ENCODE measurements at places on chromosomes 4 and X.

DNA sequence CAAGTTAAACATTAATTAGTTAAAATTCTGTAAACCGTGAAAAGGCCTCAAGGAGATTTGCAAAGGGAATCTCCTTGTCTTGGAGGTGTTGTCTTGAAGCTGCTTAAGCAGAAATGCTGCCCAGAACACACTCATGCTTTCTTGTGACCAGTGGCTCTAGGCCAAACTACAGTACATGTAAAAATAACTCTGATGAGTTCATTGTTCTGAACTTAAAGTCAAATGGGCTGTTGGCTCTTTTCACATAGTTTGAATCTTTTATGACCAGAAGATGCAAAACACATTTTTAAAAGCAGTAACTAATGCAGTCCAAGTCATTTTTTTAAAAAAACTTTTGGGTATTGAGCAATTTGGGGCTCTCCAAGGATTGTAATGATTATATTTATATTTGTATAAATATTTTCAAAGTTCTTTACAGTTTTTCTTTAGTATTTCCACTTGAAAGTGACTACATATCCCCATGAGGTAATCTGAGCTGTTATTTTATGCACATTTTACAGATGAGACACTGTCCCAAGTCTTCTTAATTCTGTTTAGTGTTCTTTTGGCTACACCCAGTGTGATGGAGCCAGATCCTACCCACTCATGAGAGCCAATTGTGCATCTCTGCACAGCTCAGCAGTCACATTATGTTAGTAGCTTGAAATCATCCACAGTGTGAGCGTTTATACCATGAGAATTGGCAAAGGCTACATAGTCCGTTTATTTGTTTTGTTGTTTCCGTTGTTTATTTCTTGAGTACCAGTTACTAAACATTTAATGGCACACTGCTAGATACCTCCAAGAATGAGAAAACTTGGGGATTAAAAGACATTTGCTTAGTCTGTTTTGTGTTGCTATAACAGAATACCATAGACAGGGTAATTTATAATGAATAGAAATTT lies 112.8 kb upstream of the ATXN3L start:
- DNase-seq, result no peak

DNA sequence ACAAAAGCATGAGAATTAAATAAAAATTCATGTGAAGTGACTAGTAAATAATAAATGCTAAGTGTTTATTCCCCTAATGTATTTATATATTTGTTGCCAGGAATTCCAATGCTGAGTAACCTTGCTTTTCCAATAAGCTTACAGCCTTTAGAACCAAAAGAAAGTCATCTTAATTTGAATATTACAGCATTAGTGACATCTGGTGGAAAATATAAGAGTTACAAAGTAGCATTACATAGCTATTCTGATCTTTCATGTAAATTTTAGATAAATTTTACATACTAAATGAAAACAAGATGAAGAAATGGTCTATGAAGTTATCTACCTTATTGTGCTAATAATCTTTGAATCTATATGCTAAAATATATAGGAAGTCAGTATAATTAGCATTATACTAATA lies 10.4 kb downstream of the MAD2L1 start:
- no peak for DNase-seq

GRCh38 chrX:79466636-79467035 lies 99.5 kb upstream of the ITM2A start:
- DNase-seq, result no peak

- DNase-seq, result no peak
Measured at GRCh38 chrX:37364666-37365065, 15.5 kb downstream of the PRRG1 start.

GRCh38 chr4:29051381-29051965 lies 1668.7 kb upstream of the PCDH7 start:
- no peak for DNase-seq

DNA sequence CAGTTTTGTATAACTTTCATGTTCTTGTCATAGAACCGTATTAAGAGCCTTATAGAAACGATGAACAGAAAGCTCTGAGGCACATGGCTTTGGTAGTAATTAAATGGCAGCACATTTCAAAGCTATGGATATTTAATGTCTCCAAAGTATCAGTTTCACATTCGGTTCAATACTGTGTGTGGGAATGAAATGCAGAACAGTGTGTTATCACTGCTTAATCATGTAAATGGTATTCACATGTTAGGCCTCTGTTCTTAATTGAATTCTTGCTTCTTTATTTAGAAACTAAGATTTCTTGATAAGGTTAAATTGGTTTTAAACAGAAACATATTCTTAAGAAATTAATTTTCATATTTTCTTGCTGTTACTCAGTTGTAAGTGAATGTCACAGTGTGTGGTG lies 701.0 kb upstream of the PITX2 start:
- no peak for DNase-seq

DNA sequence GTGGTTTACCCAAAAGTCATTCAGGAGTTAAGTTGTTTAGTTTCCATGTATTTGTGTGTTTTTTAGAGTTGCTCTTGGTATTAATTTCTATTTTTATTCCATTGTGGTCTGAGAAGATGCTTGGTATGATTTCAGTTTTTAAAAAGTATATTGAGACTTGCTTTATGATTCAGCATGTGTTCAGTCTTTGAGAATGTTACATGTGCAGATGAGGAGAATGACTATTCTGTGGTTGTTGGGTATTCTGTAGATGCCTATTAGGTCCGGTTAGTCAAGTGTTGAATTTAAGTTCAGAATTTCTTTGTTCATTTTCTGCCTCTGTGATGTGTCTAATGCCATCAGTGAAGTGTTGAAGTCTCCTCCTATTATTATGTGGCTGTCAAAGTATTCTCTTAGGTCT lies 249.4 kb downstream of the ARHGAP10 start:
- DNase-seq, result no peak

DNA sequence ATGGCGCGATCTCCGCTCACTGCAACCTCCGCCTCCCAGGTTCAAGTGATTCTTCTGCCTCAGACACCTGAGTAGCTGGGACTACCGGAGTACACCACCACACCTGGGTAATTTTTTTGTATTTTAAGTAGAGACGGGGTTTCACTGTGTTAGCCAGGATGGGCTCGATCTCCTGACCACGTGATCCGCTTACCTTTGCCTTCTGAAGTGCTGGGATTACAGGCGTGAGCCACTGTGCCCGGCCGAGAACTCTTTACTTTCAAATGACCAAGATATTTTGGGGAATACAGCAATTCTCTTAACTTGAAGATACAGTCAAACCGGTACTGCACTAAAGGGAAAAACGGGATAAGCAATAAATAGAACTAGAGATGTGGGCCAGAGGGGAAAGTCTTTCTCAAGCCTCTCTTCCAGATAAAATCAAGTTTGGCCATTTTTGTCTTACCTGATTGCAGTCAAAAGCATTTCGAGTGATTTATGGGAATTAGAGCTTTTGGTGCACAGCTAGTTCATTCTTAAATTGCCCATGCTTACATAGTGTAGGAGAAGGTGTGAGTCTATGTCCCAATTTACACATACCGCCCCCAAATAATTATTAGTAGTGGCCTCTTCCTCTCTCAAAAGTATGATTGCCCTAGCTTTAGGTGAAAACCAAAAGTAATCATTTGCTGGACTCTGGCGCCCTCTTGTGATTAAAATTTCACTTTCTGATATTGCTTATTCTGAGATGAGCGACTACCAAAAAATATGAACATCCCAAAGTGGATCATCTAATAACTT lies 53.2 kb upstream of the ABCG2 start:
- DNase-seq, result no peak

DNA sequence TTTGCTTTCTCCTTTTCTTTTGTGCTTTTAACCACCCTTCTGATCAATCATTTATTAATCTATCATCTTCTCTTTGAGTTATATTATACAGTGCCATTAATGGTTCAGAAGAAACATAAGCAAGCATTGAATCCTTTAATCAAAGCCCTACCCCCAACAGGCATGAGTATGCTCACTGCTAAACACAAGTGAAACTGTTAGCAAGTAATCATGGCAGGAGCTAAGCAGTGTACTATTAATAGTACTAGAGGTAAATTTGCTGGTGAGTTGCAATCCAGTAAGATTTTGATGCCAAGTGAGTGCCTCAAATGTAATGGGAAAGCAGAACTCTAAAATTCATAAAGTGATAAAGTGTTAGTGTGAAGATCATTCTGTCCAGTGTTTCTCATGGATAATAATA lies 57.2 kb downstream of the FNIP2 start:
- no peak for DNase-seq

- DNase-seq, result no peak
Measured at GRCh38 chr4:130329036-130329435, 1233.1 kb downstream of the C4orf33 start.

- DNase-seq, result no peak
Measured at GRCh38 chrX:121733514-121733913, 686.1 kb downstream of the GLUD2 start.

GRCh38 chrX:120560405-120560841 lies 339 bp downstream of the CUL4B start:
- peak; percentile 77 for DNase-seq

DNA sequence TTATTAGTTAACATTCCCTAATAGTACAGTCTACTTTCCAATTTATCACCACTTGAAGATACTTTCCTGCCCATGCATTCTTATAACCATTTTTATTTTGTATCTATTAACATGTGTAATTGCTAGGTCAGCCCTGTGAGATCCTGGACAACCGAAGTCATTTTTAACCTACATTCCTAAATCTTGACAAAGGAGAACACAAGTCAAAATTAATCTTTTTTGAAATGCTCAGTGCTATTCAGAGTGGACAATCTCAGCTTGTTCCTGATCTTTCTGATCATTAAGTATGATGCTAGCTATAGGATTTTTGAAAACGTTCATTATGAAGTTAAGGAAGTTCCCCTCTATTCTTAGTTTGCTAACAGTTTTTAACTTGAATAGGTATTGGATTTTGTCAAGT lies 37.5 kb downstream of the ANXA10 start:
- DNase-seq, result no peak

- DNase-seq, result no peak
Measured at GRCh38 chr4:37758226-37758625, 68.3 kb upstream of the PGM2 start.

DNA sequence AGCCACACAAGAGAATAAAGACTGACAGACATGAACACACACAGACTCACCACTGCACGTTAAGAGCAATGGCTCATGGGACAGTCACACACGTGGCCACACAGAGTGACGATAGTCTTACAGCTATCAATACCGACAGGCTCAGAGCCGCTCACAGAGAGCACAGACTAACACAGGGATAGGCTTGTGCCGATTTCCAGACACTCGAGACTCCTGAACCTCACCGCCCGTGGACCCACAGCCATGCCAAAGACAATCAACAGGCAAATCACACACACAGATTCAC lies 716 bp upstream of the SLC38A5 start:
- DNase-seq, result no peak

GRCh38 chr4:96145601-96146000 lies 305.7 kb downstream of the PDHA2 start:
- DNase-seq, result no peak

- DNase-seq, result no peak
Measured at GRCh38 chr4:19739101-19739651, 512.5 kb upstream of the SLIT2 start.

GRCh38 chrX:10944136-10944885 lies 166.8 kb upstream of the HCCS start:
- no peak for DNase-seq

DNA sequence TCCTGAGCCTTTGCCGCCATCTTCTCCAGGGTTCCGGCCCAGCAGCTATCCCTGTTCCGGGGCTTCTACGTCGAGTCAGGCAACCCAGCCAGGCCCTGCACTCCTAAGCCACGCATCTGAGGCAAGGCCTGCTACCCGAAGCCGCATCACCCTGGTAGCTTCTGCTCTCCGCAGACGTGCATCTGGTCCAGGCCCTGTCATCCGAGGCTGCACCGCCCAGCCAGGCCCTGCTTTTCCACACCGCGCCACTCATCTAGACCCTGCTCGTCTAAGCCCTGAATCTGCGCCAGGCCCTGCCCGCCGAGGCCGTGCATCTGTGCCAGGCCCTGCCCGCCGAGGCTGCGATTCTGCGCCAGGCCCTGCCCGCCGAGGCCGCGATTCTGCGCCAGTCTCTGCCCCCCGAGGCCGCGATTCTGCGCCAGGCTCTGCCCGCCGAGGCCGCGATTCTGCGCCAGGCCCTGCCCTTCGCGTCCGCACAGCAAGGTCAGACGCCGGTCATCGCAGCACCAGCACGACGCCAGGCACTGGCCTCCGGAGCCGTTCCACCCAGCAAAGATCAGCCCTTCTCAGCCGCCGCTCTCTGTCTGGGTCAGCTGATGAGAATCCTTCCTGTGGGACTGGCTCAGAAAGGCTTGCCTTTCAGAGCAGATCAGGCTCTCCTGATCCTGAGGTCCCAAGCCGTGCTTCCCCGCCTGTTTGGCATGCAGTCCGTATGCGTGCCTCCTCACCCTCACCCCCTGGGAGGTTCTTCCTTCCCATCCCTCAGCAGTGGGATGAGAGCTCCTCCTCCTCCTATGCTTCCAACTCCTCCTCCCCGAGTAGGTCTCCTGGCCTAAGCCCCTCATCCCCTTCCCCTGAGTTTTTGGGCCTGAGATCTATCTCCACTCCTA lies 75.1 kb downstream of the NUDT10 start:
- DNase-seq, result no peak

- DNase-seq, result no peak
Measured at GRCh38 chrX:112851161-112851779, 10.6 kb upstream of the AMOT start.

DNA sequence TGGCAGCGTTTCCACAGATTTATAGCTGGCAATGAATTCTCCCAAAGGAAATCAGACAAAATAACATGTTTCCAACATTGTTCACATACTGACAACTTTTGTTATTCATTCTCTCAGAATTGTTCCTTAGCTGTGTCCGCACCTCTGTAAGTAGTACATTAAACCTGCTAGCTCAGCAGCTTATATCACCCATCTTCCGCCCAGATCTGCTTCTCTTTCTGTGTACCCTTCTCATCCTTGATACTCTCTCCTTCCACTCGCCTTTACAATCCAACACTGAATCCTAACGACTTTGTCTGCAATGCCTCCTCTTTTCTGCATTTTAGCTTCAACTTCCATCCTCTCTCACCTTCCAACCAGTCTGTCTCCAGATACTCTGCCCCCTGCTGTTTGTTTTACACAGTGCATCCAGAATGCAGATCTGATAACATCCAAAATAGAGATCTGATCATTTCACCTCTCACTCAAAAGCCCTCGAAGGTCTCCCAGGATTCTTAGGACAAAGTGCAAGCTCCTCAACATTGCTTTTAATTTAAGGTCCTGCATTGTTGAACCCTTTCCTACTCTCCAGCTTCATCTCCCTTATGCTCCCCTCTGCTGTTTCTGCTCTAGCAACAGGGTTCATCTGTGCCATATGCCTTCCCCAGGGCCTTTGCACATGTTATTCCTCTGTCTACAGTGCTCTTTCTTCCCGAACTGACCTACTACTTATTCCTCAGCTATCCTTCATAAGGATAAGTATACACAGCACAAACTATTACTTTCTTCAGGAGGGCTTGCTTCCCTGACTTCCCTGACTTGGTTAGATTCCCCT lies 67.3 kb upstream of the VBP1 start:
- no peak for DNase-seq

- no peak for DNase-seq
Measured at GRCh38 chrX:107135965-107136307, 17.3 kb upstream of the RBM41 start.

DNA sequence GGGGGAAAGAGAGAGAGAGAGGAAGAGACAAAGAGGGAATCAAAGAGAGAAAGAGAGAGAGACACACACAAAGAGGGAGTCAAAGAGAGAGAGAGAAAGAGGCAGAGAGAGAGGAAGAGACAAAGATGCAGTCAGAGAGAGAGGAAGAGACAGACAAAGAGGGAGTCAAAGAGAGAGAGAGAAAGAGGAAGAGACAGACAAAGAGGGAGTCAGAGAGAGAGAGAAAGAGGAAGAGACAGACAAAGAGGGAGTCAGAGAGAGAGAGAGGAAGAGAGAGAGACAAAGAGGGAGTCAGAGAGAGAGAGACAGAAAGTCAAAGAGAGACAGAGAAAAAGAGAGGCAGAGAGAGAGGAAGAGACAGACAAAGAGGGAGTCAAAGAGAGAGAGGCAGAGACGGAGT lies 45.5 kb downstream of the MAGEA9 start:
- no peak for DNase-seq
